ENCODE measurements at places on chromosomes 3 and 15.

DNA sequence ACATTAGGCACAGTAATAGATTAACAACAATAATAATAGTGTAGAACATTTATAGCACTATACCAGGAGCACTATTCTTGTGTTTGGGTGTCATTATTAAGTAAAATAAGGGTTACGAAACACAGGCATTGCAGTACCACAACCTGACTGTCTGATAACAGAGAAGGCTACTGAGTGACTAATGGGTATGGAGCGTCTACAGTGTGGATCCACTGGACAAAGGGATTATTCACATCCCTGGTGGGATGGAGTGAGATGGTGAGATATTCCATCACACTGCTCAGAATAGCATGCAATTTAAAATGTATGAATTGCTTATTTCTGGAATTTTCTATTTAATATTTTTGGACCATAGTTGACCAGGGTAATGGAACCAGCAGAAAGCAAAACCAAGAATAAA is 18.2 kb downstream of the MINDY4B start:
- DNase-seq = no peak

GRCh38 chr15:61327019-61327631 is 98.0 kb upstream of the RORA start:
- DNase-seq = no peak

- no peak for DNase-seq
Measured at GRCh38 chr15:77826006-77826695, 193.4 kb upstream of the LINGO1 start.

GRCh38 chr3:190768891-190769290 is 93.6 kb downstream of the GMNC start:
- no peak for DNase-seq

GRCh38 chr3:179156170-179156569 is 8.0 kb downstream of the PIK3CA start:
- no peak for DNase-seq

DNA sequence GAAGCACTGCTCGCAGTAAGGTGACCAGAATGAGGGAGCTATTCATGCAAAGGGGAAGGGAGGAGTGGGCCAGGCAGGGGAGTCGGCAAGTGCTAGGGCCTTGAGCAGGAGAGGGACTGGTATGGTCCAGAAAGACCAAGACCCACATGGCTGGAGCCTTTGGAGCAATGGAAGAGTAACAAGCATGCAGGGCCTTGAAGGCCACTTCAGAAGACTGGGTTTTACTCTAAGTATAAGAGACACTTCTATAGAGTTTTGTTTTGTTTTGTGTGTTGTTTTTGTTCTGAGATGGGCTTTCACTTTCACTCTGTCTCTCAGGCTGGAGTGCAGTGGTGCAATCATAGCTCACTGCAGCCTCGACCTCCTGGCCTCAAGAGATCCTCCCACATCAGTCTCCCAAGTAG is 42.0 kb downstream of the BFSP2 start:
- no peak for DNase-seq

DNA sequence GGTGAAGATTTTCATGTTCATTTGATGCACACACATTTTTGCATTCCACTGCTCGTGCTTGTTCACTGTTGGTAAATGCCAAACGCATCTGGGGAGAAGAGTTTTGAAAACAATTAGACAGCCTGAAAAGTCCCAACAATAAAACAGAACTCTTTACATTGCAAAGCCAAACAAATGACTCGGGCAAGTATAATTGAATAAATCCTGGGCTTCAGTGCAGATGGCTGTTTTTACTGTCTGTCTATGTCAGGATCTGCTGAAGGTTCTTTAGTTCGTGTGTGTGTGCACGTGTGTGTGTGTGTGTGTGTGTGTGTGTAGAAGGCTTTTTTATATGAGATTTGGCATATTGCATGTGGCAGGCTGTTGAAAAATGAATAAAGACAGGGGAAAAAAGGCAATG is 277.5 kb upstream of the CDIN1 start:
- no peak for DNase-seq

GRCh38 chr3:130973406-130973805 is 53.2 kb downstream of the ASTE1 start:
- DNase-seq = no peak

- no peak for DNase-seq
Measured at GRCh38 chr15:89787944-89788343, 11.8 kb downstream of the MESP2 start.

GRCh38 chr3:4986175-4986781 is 7.0 kb downstream of the BHLHE40 start:
- DNase-seq = no peak

DNA sequence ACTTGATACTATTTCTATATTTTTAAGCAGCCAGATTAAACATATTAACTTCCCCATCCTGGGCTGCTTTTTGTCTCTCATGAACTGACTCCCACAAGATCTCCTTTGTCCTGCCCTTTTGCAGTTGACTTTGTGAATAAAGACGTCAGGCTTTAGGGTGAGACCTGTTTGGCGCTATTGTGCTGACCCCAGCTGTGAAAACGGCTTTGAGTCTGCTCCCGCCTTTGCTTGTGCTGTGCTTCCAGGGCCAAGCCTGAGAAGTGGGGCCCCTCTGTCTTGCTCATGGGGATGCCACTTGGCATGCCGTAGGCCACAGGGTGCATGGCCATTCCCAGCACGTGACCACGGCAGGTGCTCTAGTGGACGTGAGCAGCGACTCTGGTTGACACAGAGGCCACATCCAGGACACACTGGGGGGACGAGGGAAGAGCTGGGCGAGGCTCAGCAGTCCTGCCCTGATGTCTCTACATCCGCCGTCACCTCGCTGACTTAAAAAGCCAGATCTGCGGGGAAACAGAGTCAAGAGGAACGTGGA is 268.9 kb upstream of the LYSMD4 start:
- no peak for DNase-seq

DNA sequence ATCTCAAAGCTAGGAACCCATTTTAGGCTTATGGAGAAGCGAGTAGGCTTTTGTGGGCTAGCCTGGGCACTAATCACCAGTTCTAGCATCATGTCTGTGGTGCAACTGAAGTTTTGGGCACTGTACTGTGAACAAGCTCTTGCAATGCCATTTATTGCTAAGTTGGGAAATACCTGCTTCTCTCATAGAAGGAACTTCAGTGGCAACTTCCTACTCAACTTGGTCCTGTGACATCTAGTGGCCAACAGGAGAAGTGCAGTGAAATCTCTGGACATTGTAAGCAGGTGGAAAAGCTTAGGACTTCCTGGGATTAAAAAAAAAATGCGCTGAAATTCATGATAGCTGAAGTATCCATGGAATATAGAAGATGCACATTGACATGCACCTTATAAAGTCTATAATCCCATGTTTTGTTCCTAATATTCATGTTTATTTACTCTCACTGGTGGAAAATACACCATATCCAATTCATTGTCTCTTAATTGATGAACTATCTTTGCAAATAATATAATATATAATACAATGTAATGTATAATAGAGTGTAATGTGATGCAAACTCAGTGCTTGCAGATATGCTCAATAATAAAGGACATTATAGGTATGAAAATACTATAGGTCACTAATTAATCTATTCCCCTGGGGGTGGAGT is 6.5 kb upstream of the ALDH1A3 start:
- DNase-seq = peak; percentile 22

DNA sequence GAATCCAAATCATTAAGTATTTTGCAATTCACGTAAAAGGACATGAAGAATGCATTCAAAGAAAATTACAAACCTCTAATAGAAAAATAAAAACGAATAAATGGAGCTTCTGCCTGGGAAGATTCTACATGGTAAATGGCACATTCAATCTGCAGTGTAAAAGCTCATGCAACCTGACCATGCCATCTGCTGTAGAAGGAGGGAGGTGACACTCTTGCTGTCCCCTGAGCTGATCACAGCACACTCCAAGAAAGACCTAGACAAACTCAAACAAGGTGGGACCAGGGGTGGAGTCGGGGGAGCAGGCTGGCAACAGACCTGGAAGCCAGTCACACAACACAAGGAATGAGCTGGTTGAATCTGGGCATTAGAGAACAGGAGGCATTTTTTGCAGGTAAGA is 101.8 kb downstream of the BDH1 start:
- DNase-seq = no peak

DNA sequence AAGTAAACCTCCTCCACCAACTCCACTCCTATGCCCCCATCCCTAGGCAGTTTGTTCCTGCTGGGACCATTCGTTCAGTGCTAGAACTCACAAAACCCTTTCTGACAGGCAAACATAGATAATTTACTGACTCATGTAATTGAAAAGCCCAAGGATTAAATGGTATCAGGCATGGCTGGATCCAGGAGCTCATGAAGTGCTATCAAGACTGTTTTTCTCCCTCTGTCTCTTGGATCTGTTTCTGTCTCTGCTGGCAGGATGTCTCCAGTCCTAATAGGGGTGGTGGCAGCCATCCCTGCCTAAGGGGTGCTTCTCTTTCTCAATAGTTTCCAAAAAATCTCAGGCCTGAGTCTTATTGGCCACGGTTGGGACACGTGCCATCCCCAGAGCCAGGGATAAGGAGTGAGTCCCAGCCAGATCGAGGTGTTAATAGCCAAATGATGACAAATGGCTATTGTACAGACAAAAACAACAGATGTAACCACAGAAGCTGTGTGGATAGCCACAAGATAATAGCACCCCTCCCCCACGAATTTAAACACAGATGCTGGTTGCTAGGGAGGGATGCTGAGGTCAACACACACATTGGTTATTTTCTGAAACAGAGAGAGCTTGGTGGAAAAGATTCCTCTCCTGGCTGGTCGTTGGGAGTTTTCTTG is 168.6 kb downstream of the SHQ1 start:
- DNase-seq = no peak

- no peak for DNase-seq
Measured at GRCh38 chr3:73637042-73637441, 12.3 kb upstream of the PDZRN3 start.

DNA sequence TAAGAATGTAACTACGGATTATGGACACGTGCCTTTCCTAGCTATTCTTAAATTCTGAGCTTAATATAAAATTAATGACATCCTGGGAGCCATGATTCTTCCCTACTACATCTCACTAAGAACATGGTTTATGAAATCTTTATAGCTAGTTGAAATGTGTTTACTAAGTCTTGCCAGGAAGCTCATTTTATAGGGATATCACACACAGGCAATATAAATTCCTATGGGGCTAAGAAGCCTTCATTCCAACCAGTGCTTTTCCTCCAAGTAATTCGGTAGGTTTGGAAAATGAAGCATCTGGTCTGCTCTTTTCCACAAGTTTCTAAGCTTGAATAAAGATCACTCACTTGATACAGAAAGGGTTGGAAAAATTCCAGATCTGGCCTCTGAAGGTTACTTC is 802.6 kb downstream of the FHIT start:
- no peak for DNase-seq

DNA sequence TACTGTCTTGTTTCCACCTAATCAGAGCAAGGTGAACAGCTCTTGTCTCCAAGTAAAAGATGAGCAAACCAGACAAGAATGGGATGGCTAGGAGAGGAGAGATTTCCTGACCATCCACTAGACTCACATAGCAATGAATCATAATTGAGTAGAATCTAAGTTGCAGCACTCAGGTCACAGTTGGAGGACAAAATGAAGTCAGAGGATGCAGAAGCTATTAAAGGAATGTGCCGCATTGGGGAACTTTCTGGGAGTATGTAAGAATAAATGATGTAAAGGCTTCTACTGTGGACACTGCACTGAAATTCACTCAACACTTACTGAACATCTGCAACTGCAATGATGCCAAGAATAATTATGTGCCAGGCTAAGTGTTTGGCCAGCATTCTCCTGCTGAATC is 217.4 kb upstream of the WNT5A start:
- DNase-seq = no peak

DNA sequence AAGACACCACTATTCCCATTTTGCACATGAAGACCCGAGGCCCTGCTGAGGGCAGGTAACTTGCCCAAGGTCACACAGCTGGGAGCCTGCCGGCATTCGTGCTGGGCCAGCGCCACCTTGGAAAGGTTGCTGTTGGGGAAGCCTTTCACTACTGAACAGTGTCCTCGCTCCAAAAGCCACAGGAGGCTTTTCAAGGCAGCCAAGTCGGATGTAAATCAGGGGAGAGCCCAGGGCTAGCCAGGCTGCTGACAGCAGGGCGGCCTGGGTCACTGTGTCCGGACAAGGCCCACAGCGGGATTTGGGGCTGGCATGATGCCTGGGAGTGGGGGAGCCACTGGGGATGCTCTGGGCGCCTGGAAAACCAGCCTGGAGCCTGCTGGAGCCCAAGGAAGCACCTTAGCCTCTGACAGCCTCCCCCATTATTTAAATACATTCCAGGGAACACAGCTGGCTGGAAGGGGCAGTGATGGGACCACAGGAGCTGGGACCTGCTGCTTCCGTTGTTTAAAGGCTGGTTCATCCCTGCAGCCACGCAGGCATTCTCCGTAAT is 10.5 kb downstream of the SLC6A6 start:
- no peak for DNase-seq

- no peak for DNase-seq
Measured at GRCh38 chr3:103082501-103082900, 647.7 kb downstream of the ZPLD1 start.

- DNase-seq = no peak
Measured at GRCh38 chr3:68757157-68757556, 175.2 kb downstream of the TAFA4 start.

GRCh38 chr3:69524816-69525215 is 138.9 kb upstream of the FRMD4B start:
- no peak for DNase-seq

DNA sequence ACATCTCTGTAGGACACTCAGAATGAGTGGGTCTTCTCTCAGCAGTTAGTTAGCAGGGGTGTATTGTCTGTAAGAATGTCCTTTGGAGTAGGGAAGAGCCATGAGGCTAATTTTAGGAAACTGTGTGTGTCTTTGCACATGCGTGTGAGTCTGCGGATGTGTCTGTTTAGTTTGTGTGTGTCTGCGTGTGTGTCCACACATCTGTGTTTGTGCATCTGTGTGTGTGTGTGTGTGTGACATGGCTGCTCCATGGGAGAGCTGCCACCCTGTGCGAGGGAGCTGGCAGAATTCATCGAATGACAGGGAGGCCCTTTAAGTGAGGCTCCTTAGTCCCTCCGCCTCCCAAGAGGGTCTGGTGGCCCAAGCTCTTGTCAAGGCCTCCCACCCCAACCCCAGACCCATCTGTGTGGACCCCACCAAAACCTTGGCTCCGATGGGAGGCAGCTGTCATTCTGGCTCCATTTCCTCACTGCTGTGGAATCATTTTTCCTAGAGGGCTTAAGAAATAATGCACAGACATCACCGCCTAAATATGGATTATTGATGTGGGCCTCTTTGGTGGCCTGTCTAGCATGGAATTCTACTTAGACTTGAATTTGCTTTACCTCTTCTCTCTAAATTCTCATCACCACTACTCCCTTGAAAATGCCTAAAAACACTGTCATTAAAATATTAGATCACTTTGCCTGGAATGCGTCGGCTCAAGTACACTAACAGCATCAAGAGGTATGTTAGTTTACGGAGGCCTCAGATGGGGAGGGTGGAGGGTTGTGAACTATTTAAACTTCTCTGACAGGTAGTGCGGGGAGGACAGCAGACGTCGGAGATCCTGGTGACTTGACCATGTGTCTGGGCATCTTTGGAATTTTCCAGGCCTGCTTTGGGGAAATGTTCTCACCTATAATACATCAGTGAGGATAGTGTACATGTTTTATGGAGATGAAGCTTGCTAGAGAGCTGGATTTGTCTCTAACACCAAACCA is 9.4 kb downstream of the ESYT3 start:
- no peak for DNase-seq
